ENCODE measurements at places on chromosomes 5 and 9.

- no peak for DNase-seq
Observed at GRCh38 chr9:73149371-73150067, 2.1 kb upstream of the ANXA1 start.

DNA sequence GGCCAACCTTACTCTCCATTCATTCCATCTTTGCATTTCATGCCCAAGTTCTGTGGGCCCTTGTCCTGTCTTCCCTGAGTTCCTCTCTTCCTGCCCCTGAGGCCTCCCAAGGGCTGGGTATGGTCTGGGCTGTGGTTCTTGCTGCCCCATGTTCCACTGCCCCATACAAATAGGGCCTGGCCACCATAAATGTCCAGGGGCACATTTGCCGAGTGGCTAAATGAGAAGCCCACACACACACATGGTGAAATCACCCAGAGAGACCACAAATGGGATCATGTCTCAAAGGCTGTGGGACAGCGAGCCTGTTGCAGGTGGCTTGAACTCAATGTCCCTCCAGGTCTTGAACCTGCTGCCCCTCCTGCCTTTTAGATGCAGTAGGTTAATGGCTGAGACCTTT is 1.2 kb downstream of the TIFAB start:
- DNase-seq, result no peak

- DNase-seq, result no peak
Observed at GRCh38 chr5:133145436-133146170, 93.8 kb downstream of the HSPA4 start.

GRCh38 chr9:72351538-72352453 is 13.2 kb downstream of the ZFAND5 start:
- no peak for DNase-seq

DNA sequence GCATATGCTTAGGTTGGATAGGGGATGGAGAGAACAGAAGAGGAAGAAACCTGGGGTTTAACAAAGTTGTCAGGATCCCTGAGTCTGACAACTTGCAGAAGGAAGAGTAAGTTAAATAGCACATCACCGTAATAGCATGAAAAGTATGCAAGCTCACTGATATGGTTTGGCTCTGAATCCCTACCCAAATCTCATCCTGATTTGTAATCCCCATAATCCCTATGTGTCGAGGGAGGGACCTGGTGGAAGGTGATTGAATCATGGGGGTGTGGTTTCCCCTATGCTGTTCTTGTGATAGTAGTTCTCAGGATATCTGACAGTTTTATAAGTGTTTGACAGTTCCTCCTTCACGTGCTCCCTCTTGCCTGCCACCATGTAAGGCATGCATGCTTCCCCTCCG is 193.3 kb downstream of the PSAT1 start:
- no peak for DNase-seq

- no peak for DNase-seq
Observed at GRCh38 chr5:141641634-141642267, 5.0 kb downstream of the RELL2 start.

GRCh38 chr5:151724360-151724759 is 34.1 kb downstream of the ATOX1 start:
- DNase-seq, result no peak

DNA sequence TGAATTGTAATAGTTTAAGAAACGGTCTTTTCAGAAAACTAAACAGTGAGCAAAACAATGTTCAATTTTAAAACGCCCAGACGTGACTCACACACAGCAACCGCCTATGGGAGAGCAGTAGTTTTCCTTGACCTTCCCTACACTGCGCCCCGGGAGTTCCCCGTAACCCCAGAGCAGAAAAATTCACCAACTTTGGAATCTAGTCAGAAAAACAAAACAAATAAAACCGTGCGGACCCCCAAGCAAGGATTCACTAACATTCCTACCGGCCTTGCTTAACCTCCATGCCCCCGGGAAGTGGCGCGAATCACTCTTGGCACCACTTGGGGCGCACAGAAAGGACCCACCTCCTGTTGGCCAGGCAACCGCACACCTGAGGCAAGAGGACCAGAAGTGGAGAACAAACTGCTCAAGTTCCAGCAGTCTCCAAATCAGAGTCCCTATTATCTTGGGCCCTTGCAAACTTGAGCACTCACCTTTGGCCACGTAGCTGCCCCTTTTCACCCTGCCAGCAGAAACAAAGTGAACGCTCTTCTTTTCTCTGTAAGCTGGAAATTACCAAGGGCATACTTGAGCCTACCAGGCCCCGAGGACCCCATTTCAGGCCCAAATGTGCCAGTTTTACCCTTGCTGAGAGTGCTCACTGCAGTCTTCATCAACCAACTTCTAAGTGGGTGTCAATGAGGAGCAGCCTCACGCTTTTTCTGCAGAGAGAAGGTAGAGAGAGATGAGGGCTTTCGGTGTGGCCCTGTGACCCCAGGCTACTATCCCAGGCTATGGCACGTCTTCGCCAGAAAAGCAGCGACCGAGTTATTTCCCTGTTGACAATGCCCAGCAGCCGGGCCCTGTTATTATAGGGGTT is 189.7 kb downstream of the MEF2C start:
- no peak for DNase-seq

- DNase-seq, result no peak
Observed at GRCh38 chr5:1545805-1546355, 22.1 kb upstream of the LPCAT1 start.

- DNase-seq, result no peak
Observed at GRCh38 chr9:37026931-37027581, 7.0 kb downstream of the PAX5 start.

DNA sequence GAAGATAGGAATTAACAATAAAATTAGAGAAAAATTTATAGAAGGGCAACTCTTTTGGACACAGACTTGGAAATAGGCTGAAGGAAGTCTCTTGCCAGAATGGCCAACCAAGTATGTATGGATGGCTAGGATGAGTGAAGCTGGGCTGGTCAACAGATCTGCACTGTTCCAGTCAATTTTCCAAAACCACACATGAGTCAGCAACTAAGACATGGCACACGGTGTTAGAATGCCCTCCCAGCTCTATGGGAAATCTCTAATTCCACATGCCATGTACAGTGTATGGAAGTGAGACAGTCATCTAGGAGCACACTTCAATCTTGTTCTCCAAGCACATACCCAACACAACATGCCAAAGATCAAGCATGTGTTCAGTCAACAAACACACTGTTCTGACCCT is 129.6 kb downstream of the GLIS3 start:
- DNase-seq, result no peak

DNA sequence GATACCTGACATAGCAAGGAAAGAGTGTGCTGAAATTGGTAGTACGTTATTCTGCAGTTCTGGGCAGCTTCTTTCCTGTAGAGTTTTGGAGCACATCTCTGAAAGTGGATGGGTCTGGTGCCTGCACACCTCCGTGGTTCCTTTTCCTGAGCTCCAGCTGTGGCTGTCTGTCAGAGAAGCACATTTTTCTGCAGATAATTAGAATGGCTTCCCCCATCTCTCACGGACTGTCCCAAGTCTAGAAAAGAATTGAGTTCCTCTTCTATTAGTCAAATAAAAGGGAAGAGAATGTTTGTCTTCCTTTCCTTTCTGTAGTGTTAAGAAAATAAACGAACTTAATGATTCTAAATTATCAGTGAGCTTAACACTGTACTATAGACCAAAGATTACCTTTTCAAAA is 55.7 kb downstream of the VCAN start:
- no peak for DNase-seq

- DNase-seq, result no peak
Observed at GRCh38 chr5:56983593-56984361, 31.9 kb upstream of the MIER3 start.

DNA sequence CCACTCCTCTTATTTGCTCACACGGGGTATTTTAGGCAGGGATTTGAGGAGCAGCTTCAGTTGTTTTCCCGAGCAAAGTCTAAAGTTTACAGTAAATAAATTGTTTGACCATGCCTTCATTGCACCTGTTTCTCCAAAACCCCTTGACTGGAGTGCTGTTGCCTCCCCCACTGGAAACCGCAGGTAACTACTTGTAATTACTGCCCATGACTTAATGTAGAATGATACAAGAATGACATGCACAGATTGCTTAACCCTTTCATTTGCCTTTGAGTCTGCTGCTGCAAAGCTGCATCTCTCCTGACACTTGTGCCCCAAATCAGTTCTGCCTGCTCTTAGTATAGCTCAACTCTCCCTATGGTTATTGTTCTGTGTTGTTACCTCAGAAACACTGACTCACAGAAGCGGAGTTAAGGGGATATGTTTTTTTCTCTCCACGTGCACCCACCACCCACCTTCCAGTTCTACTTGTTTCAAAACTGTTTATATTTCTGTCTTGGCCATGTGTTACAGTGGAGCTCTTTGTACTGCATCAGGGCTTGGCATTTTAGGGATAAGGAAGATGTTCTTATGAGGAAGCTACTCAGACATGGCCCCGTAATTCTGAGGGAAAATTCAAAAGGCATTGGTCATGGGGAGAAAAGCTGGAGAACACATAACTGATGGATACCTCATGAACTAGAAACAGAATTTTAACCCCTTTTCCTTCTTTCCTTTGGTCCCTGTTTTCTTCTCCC is 2.3 kb downstream of the ADRB2 start:
- DNase-seq, result no peak

GRCh38 chr5:35094948-35095347 is 47.2 kb upstream of the AGXT2 start:
- no peak for DNase-seq

DNA sequence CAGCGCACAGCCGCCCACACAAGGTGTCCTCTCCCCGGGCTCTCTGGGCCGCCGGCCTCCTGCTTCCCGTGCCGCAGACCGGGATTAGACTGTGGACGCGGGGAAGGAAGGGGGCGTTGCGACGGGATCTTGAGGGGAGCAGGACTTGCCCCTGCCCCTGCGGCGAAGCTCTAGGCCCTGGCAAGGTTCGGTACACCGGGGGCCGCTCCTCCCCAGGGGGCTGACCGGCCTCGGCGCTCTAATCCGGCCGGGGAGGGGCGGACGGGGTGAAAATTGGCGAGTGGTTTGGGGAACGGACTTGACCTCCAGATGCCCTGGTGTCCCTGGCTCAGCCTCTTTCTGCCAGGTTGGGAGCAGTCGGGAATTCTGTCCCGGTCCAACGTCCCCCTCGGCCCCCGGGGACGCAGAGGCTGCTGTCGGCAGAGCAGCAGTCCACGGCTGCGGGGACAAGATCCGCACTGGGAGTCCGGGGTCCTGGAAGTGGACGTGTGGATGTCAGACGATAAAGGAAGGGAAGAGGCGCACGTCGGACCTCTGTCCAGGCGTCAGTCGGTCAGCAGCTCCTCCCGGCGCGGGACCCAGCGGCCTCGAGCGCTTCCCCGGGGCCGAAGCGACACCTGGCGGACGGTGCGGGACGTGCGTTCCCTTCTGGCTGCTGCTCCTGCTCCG is 1.9 kb upstream of the CNTFR start:
- no peak for DNase-seq

DNA sequence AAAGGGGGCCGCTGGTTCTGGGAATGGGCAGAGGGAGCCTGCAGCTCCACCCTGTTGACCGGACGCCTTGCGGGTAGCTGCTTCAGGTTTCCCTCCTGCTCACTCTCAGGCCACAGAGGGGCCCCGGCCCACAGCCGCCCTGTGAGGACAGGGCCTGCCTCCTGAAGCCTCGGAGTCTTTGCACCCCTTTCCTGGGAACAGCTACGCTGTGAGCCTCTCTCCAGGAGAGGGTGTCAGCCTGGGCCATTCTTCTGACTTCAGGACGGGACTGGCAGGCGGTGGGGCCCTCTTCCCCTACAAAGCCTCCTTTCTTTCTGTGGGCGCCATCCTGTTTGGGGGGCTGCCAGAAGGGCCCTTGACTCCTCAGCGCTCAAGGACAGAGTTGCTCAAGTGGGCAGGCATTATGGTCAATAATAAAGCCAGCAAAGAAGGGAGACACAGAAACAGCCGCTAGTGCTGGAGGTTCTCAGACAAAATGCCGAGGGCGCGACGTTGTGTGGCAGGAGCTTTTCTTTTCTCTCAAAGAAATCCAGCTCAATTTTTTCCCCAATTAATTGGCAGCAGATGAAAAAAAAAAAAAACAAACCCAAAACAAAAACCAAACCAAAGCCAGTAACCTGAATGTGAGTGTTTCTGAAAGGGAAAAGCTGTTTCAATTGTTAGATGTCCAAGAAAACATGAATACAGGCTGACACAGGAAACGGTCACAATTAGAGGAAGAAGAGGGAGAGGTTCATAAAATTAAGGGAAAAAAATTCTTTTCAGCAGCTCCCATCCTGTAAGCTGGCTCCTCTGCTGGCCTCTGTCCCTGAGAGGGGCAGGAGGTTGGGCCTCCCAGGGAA is 12.8 kb upstream of the SLC25A51 start:
- DNase-seq, result no peak

GRCh38 chr5:150562832-150563231 is 54.9 kb downstream of the NDST1 start:
- no peak for DNase-seq

DNA sequence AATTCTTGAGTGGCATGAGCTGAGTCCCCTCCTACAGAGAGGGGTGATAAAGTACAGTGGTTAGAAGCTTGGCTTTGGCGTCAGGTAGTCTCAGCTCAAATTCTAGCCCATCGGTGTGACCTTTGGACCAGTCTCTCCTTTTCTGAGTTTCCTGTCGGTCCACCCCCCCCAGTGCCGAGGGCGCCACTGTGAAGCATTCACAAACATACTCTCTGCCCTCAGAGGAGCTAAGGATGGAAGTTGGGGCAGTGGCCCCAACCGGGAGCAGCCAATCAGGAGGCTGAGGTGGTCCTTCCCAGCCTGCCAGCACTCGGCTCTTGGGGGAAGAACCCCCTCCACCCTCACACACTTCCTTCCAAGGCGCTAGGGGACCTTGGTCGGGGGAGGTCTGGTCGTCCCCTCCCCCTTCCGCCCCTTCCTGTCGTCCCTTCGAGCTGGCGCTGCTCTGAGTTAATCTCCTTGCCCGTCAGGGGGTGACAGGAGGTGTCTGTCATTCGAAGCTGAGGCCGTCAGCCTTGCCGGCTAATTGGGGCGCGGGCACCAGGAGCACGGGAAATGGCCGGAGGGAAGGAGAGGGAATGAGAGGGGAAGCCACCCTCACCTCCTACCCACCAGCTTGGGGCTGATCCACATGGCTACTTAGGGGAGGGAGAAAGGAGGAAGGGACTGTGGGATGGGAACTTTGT is 53.0 kb downstream of the CXXC5 start:
- DNase-seq, result no peak

GRCh38 chr5:74334062-74334761 is 306.3 kb downstream of the ENC1 start:
- DNase-seq, result no peak

DNA sequence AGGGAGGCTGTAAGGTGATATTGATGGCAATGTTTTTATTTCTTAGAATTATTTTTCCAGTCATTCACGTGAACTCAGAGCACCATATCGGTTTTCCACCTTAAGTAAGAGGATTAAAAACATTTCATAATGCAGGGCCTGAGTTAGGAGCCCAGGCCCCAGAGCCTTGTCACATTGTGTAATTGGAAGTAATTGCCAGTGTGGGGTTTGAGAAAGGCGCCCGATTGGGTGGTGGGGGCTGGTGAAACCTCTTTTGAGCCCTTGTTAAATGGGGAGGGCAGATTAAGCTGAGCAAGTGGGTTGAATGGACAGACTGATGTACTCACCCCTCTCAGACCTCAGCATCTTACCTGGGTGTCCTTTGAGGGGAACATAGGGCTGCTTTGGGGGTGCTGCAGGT is 116.7 kb upstream of the PITX1 start:
- no peak for DNase-seq

DNA sequence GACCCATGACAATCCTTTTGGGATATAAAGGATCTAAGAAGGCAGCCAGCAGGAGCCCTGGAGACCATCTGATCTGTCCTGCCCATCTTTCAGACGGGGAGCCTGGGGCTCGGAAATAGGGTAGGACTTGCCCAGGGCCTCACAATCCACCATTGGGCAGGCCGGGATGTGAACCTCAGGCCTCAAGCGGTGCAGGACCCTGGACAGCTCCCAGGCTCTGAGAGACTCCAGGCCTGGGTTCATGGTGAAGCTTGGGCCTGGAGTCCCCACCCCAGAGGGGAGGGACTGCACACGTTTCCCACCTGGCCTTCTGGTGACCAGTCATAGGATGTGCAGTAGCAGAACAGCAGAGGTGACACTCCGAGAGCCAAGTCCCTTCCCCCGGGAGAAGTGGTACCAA is 36.6 kb upstream of the RAPGEF1 start:
- peak; percentile 63 for DNase-seq
